ENCODE measurements at places on chromosomes 11 and 22.

- DNase-seq, result no peak
- H3K4me3 ChIP-seq, result no peak overlapping the region
- H3K27me3 ChIP-seq, result no peaks in the 10 kb centered on the region
- no peaks in the 10 kb centered on the region for H3K4me1 ChIP-seq
- no peaks in the 10 kb centered on the region for H3K36me3 ChIP-seq
- H3K27ac ChIP-seq, result no peak overlapping the region
Measured at GRCh38 chr11:86704710-86705109, 32.3 kb upstream of the ME3 start.

DNA sequence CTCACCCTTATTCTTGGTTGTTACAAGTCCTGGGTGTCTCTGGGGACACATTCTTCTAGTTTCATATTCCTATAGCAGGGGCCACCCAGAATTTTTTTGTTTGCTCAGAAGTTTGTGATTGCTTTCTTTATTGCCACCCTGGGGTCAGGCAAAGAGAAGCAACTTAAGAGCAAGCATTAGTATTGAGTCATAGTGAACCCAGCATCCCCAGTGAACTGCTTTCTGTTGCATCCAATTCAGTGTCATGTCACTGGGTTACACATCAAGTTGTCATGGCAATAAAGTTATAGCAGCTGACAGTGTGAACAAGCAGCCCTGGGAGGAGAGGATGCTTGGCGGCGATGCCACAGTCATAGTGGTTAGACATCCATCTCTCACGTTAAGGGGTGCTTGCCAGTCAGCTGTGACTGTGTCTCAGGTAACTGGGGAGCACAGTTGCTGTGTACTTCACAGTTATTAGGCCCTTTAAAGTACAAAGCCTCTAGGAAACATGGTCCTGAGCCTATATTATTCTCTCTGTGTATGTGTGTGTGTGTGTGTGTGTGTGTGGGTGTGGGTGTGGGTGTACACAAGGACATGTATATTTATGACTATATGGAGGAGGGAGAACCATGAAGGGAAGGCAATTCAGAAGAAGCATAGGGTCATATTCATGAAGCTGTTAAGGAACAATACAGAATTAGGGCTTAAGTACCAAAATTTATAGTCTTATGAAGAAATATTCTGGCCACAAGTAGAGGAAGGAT, 52.5 kb downstream of the TRIM44 start:
- no peak for DNase-seq
- no peaks in the 10 kb centered on the region for H3K27me3 ChIP-seq
- no peak overlapping the region for H3K4me3 ChIP-seq
- H3K36me3 ChIP-seq, result peaks cover 6% of the 10 kb centered on the region
- peaks cover 7% of the 10 kb centered on the region for H3K4me1 ChIP-seq

DNA sequence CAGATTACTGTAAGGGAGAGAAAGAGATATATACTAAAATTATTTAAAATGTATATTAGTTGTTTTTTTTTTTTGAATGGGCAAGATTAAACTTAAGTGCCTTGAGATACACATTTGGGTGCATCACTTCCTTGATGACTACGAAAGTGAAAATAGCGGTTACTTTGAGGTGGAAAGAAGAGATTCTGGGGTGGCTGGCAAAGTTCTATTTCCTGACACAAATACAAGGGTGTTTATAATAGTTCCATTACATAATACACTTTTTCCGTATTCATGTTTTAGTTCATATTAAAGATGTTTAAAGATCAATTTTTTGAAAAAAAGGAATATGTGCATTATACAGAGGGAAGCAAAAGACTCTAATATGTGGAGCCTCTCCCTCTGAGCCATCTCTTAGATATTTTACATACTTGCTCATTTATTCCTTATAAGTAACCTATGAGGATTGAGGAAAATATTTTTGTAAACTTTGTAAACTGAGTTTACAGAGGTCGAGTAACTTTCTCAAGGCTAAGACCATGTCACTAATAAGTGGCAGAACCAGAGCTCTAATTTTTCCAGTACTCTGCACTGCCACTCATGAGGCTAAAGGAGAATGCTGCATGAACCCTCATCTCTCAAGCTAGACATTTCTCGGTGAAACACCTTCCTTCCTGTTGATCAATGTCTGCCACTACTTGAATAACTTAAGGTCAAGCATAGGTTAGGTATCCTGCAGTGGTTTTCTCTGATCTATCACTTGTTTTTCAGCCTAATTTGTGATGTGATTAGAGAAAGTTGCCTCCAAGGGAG, 58.6 kb downstream of the DDIAS start:
- H3K27me3 ChIP-seq, result no peaks in the 10 kb centered on the region
- DNase-seq, result peak; percentile 58
- H3K4me1 ChIP-seq, result peaks cover 80% of the 10 kb centered on the region
- H3K27ac ChIP-seq, result peak overlapping the region; percentile 93

- H3K27me3 ChIP-seq, result peaks cover 7% of the 10 kb centered on the region
- peaks cover 11% of the 10 kb centered on the region for H3K36me3 ChIP-seq
- H3K27ac ChIP-seq, result no peak overlapping the region
Measured at GRCh38 chr11:44873537-44873936, 77.1 kb downstream of the TP53I11 start.

GRCh38 chr11:110973401-110973980, 261.3 kb upstream of the ARHGAP20 start:
- H3K27ac ChIP-seq, result no peak overlapping the region
- H3K4me1 ChIP-seq, result no peaks in the 10 kb centered on the region
- no peak for DNase-seq
- no peaks in the 10 kb centered on the region for H3K27me3 ChIP-seq

DNA sequence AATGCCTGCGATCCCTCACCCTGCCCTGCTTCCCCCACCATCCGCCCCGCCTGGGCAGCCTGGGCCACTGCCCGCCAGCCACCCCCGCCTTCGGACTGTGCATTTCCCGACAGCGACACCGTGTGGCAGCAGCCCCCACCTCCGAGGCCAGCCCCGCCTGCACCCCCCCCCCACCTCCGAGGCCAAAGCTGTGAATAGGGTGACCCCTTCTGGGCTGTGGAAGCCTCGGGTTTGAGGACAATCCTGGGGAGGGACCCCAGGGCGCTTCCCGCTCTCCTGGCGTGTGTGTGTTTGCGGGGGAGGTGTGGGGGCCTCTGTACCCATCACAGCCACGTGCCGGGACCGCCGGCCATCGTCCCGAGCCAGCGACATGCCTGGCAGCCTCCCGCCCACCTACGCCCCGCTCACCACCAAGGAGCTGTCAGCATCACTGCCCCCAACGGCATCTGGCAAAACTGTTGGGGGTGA, 33.8 kb upstream of the PPARA start:
- H3K4me3 ChIP-seq, result no peak overlapping the region
- H3K4me1 ChIP-seq, result peaks cover 9% of the 10 kb centered on the region
- no peaks in the 10 kb centered on the region for H3K27me3 ChIP-seq

DNA sequence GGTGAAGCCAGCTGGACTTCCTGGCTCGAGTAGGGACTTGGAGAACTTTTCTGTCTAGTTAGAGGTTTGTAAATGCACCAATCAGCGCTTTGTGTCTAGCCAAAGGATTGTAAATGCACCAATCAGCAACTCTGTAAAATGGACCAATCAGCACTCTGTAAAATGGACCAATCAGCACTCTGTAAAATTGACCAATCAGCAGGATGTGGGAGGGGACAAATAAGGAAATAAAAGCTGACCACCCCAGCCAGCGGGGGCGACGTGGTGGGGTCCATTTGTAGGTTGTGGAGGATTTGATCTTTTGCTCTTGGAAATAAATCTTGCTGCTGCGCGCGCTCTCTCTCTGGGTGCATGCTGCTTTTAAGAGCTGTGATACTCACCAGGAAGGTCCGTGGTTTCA, 202.9 kb downstream of the MIAT start:
- no peak for DNase-seq
- H3K27me3 ChIP-seq, result no peaks in the 10 kb centered on the region
- no peaks in the 10 kb centered on the region for H3K4me1 ChIP-seq
- H3K27ac ChIP-seq, result no peak overlapping the region

- peaks cover 38% of the 10 kb centered on the region for H3K4me1 ChIP-seq
- H3K27me3 ChIP-seq, result no peaks in the 10 kb centered on the region
- H3K4me3 ChIP-seq, result peak overlapping the region; percentile 83
- H3K27ac ChIP-seq, result no peak overlapping the region
- H3K36me3 ChIP-seq, result no peaks in the 10 kb centered on the region
Measured at GRCh38 chr22:31628362-31628761, 33.7 kb downstream of the PISD start.

GRCh38 chr11:78221396-78222315, 32.9 kb downstream of the USP35 start:
- no peak overlapping the region for H3K4me3 ChIP-seq
- H3K27ac ChIP-seq, result no peak overlapping the region
- no peaks in the 10 kb centered on the region for H3K27me3 ChIP-seq
- peaks cover 27% of the 10 kb centered on the region for H3K4me1 ChIP-seq
- H3K36me3 ChIP-seq, result peaks cover 47% of the 10 kb centered on the region

- peaks cover 2% of the 10 kb centered on the region for H3K4me1 ChIP-seq
- no peak overlapping the region for H3K4me3 ChIP-seq
- H3K27ac ChIP-seq, result no peak overlapping the region
- no peaks in the 10 kb centered on the region for H3K36me3 ChIP-seq
- no peak for DNase-seq
Measured at GRCh38 chr22:45105281-45105702, 58.4 kb upstream of the NUP50 start.

- no peak for DNase-seq
- H3K4me3 ChIP-seq, result no peak overlapping the region
- H3K36me3 ChIP-seq, result no peaks in the 10 kb centered on the region
- H3K27me3 ChIP-seq, result peaks cover 37% of the 10 kb centered on the region
- peaks cover 4% of the 10 kb centered on the region for H3K4me1 ChIP-seq
- H3K27ac ChIP-seq, result no peak overlapping the region
Measured at GRCh38 chr22:30457981-30458380, 13.8 kb downstream of the SEC14L3 start.

DNA sequence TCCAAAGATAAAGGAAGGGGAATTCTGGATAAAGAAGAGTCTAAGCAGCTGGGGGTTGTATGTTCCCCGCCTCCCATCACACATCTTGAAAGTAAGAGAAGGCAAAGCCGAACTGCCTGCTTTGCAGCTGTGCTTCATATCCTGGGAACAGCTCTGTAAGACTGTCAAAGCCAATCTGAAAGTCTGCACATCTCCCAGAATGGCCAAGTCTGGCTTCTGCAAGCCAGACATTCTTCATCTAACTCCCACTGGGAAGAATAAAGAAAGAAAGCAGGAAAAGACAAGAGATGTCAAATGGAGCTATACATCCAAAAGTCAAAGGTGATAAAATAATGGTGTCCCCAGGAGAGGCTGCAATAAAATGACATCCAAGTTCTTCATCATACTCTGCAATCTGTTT, 15.4 kb downstream of the MORC2 start:
- peaks cover 67% of the 10 kb centered on the region for H3K4me1 ChIP-seq
- H3K4me3 ChIP-seq, result no peak overlapping the region
- H3K27ac ChIP-seq, result no peak overlapping the region
- no peak for DNase-seq
- no peaks in the 10 kb centered on the region for H3K27me3 ChIP-seq

DNA sequence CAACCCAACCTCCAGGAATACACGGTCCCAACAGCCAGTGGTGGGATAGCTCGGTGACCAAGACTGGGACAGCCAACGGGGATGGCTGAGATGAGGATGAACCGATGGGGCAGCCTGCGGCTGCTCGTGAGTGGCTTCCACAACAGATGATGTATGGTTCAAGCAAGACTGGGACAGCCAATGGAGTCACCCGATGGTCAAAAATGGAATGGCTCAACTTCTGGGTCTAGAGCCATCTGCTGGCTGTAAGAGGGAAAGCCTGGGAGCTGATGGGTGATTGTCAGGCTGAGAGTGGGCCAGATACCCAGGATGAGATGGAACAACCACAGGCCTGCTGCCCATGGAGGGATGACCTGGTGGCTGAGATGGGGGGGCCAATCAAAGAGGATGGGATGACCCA, 35.5 kb downstream of the SYT7 start:
- H3K27ac ChIP-seq, result no peak overlapping the region
- no peaks in the 10 kb centered on the region for H3K36me3 ChIP-seq
- no peaks in the 10 kb centered on the region for H3K4me1 ChIP-seq
- H3K27me3 ChIP-seq, result peaks cover 24% of the 10 kb centered on the region

- peak within 1 kb of the TSS; percentile 80 for H3K4me3 ChIP-seq
- peaks cover 62% of the 10 kb centered on the region for H3K4me1 ChIP-seq
- peak within 1 kb of the TSS; percentile 100 for H3K27ac ChIP-seq
- peaks cover 21% of the 10 kb centered on the region for H3K36me3 ChIP-seq
- peak; percentile 85 for DNase-seq
Measured at GRCh38 chr22:37674951-37675929, at the start of gene LGALS1. TSS of gene LGALS1 (plus strand) at chr22:37675636. CDS start at chr22:37675703, 67 bp downstream.

DNA sequence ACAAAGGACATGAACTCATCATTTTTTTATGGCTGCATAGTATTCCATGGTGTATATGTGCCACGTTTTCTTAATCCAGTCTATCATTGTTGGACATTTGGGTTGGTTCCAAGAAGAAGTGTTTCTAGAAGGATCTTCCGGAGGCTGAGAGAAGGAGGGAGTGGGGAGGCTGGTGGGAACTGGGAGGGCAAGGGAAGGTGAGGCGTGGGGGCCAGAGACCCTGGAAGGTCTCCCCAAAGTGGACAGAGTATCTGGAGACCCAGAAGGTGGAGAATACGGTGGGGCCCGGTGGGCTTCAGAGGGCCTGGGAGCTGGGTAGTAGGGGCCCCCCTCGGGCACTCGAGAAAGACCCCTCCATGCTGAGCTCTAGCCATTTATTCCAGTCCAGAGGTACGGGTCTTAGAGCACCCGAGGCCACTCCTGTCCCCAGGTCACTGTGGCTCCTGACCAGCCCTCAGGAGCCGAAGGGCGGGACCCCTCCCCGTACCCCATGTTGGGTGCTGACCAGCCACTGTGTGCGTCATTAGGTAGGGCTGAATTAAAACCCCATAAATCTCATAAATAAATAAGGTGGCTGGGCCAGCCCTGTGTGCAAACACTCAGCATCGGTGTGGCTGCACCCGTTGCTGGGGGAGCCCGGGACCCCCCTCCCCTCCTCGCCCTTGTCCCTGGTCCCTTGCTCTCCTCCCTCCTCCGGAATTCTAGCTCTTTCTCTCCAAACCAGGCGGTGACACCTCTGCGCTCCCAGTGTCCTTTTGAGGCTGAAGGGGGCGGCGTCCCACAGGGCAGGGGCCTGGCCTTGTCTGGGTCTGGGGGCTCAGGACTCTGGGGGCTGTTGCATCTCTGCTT, 38.8 kb upstream of the MUC5AC start:
- no peaks in the 10 kb centered on the region for H3K4me1 ChIP-seq
- H3K36me3 ChIP-seq, result no peaks in the 10 kb centered on the region
- H3K27me3 ChIP-seq, result peaks cover 7% of the 10 kb centered on the region

DNA sequence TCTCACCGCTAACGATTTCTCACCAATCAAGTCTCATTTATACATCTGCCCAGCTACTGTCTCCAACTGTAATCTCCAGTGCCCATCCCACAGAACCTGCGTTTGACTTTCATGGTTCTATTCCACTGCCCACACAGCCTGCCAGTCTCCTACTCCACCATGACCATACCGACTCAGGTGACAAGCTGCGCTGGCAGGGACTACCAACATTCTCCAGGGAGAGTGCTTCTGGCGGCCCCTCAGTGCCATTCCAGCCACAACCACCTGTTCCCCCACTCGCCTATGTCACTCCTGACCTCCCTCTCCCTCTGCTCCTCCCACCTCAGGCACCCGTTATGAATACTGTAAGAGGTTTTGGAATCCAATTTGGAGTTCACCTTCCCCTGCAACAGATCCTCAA, 108.5 kb upstream of the BID start:
- no peak overlapping the region for H3K4me3 ChIP-seq
- H3K27me3 ChIP-seq, result no peaks in the 10 kb centered on the region
- no peak for DNase-seq
- H3K4me1 ChIP-seq, result no peaks in the 10 kb centered on the region
- H3K27ac ChIP-seq, result no peak overlapping the region

- peak overlapping the region; percentile 85 for H3K27ac ChIP-seq
- peaks cover 82% of the 10 kb centered on the region for H3K4me1 ChIP-seq
- peaks cover 34% of the 10 kb centered on the region for H3K36me3 ChIP-seq
- peaks cover 21% of the 10 kb centered on the region for H3K27me3 ChIP-seq
- DNase-seq, result no peak
- peak overlapping the region; percentile 92 for H3K4me3 ChIP-seq
Measured at GRCh38 chr11:133953547-133953946, 3.2 kb downstream of the IGSF9B start.
